ENCODE measurements at places on chromosomes 6 and 20.

DNA sequence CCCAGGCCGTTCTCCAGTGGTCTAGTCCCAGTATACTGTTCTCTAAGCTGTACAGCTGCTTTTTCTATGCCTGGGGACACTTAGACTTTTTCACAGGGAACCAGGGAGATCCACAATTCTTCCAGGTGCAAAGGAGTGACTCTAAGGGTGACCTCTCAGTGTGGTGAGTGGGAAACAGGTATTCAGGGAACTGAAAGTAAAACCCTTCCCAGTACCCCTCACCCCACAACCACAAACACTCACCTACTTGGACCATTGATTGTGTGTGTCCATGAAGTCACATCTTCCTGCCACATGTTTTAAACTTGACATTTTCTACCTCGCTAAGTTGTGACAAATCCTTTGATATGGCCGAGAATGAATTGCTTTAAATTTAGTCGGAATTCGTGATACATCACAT lies 183.6 kb downstream of the CLIC5 start:
- no peak for DNase-seq

DNA sequence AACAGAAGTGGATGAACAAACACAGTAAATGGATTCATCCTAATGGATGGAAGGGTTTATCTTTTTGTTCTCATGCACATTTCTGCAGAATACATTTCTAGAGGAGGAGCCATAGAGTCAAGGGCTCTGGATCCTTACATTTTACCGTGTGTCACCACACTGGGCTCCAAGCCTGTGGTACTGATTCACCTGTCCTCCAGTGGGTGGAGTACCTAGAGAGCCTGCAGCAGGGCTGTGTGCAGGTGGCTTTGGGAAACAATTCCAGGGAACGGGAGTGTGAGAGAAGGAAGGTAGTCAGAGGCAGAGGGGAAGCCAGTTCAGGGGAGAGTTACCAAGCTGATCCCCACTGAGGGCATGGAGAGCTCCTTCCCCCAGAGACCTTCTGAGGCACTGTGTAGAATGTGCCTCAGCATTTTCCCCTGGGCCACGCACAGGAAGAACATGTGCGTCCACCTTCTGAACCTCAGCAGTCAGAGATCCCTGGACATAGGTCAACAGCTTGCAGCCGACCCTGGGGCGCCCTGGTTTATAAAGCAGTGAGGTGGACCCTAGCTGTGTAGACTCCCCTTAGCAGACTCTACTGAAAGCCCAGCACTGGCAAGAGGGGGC lies 85.3 kb upstream of the SLC22A23 start:
- no peak for DNase-seq

GRCh38 chr6:16684896-16685554 lies 76.2 kb downstream of the ATXN1 start:
- no peak for DNase-seq

GRCh38 chr6:155313602-155314091 lies 637 bp downstream of the TFB1M start:
- DNase-seq: no peak

GRCh38 chr6:72524011-72524645 lies 97.7 kb upstream of the KCNQ5 start:
- no peak for DNase-seq

- no peak for DNase-seq
These were observed 115.5 kb downstream of the TNFAIP3 start for GRCh38 chr6:137982418-137983189.

DNA sequence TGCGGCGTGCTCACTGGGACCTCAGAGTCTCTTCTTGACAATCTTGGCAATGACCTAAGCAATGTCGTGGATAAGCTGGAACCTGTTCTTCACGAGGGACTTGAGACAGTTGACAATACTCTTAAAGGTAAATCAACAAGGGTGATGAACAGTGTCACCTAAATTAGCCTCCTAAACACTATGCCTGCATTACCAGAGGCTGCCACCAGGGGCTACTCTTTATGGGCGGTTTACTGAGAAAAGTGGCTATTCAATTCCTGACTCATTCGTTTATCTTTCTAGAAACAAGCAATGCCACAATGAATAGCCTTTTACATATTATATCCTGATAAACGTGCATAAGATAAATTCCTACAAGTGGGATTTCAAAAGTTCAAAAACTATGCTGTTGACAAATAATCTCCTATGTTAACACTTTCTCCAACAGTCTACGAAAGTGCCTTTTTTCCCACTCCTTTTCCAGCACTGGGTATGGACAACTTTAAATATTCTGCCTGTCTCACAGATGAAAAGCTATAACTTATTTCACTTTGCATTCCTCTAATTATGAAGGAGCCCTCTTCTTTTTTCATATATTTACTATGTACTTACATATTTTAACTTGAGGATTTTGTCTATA lies 1.3 kb downstream of the BPIFA2 start:
- DNase-seq: no peak

- DNase-seq: no peak
These were observed 8.7 kb downstream of the JAG1 start for GRCh38 chr20:10665027-10665561.

- peak; percentile 75 for DNase-seq
These were observed 637 bp downstream of the ABHD12 start for GRCh38 chr20:25389858-25390537.

DNA sequence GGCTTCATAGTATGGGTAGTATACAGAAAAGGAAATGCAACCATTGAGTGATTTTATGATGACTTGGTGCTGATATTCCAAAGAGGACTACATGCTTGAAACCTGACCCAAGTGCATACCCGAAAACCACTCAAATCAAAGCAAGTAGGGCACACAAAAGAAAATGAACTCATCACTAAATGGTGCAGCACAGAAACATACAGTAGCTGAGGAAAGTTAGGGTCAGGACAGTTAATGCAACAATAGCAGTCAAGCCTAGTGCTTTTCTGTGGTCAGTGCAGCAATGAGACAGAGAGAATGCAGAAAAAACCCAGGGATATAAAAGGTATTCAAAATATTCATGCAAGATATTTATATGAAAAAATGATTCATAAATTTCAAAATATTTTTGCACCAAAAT lies 711.1 kb downstream of the EPHA7 start:
- DNase-seq: no peak

- DNase-seq: no peak
These were observed 190.0 kb downstream of the PLCB4 start for GRCh38 chr20:9258901-9259300.

GRCh38 chr20:58845706-58846105 lies 5.0 kb downstream of the GNAS-AS1 start:
- no peak for DNase-seq

DNA sequence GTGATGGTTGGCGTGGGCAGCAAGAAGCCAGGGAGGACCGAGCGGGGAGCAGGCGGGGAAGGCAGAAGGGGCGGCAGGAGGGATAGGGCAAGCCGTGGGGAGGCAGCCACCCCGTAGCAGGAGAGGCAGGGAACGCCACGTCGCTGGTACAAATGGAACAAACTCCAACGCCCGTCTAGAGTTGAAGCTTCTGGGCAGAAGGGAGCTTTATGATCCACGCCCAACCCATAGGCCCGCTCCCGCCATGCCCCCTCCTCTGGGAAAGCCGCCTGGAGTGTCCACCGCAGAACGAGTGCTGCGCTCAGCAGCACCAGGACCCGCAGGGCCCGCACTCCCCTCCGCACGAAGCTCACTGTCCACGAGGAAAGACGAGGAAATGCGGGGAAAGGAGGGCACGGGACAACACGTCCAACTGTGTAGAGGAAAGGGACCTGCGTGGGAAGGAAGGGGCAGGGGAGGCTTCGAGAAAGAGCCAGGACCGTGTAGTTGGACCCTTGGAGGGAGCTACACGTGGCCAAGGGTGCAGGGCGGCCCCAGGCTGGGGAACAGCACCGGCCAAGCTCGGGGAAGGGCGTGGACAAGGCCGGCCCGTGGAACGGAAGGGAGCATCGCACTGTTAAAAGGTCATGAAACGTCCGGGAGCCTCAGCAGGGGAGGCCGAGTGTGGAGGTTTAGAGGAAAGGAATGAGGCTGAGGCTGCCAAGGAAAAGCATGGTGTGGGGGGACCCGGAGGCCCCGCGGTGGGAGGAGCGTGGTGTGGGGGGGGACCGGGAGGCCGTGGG lies 204.0 kb downstream of the DLL1 start:
- DNase-seq: peak; percentile 64

DNA sequence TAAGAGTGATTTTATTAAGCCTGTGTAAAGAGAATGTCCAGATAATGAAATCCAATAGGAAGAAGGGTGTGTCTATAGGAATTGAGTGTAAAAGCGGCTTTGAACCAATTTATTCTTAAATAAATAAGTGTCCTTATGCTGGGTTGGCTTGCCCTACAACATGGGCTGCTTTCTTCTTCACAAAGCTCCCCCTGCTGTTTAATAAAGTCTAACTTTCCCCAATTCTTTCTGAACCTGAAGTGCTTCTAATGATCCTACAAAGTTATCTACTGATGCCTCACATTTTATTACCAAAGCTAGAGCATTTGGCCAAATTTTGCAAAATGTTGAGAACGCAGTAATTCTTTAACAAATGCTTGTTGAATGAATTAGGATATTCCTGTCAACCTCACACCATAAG lies 36.3 kb upstream of the SIRT5 start:
- DNase-seq: no peak

- no peak for DNase-seq
These were observed 1193.0 kb upstream of the CITED2 start for GRCh38 chr6:140567466-140567865.

GRCh38 chr20:50784464-50784863 lies 10.4 kb upstream of the BCAS4 start:
- no peak for DNase-seq

- DNase-seq: no peak
These were observed 14.9 kb upstream of the CAPN11 start for GRCh38 chr6:44143731-44144130.

- DNase-seq: no peak
These were observed 935.1 kb downstream of the KIF16B start for GRCh38 chr20:15637950-15638754.

DNA sequence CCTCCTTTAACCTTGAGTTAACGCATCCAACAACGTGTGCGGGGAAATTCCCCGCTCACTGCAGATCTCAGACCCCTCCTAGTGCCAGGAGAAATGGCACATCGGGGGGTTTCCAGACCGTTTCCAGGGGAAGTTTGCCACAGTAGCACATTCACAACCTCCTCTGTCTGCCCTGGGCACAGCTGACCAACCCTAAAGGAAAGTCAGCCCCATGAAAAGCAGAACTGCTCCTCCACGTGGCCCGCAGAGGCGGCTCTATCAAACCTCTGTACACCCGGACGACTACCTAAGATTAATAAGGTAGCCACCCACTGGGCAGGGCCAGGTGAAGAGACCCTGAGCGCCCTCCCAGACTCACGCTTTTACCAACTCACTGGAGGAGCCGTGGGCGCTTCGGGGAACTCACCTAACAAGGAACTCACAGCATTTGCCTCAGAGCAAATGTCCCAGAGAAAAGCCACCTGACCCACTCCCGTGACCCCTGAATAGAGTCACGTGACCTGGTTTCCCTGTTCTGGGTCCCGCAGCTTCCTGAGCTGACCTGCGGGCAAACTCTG lies 93.1 kb downstream of the PRND start:
- no peak for DNase-seq

GRCh38 chr6:127343809-127344659 lies 625 bp upstream of the ECHDC1 start:
- no peak for DNase-seq

GRCh38 chr20:57986666-57987065 lies 241.8 kb downstream of the ANKRD60 start:
- no peak for DNase-seq

GRCh38 chr6:121305957-121306607 lies 28.2 kb downstream of the TBC1D32 start:
- DNase-seq: no peak

GRCh38 chr6:43127877-43128276 lies 43.2 kb upstream of the SRF start:
- no peak for DNase-seq

DNA sequence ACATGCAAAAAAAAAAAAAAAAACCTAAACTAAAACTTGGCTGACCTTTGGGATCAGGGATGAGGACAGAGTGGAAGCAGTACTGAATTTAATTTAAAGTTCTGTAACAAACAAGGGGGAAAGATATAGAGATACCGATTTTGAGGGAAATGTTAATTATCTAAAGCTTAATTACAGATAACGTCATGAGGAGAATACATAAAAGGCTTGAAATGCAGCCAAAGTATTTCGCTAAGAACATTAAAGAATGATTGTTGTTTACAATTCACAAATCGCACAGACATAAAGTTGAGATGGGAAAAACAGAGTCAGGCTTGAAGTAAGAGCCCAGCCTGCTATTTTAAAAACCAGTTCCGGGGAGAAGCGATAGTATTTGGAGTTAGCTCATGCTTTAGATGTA lies 208.0 kb upstream of the SASH1 start:
- no peak for DNase-seq

All from type B pancreatic cell (in vitro differentiated cells).